NCI-H226 (cell line): ENCODE measurements at places on chromosomes 5 and 9.

DNA sequence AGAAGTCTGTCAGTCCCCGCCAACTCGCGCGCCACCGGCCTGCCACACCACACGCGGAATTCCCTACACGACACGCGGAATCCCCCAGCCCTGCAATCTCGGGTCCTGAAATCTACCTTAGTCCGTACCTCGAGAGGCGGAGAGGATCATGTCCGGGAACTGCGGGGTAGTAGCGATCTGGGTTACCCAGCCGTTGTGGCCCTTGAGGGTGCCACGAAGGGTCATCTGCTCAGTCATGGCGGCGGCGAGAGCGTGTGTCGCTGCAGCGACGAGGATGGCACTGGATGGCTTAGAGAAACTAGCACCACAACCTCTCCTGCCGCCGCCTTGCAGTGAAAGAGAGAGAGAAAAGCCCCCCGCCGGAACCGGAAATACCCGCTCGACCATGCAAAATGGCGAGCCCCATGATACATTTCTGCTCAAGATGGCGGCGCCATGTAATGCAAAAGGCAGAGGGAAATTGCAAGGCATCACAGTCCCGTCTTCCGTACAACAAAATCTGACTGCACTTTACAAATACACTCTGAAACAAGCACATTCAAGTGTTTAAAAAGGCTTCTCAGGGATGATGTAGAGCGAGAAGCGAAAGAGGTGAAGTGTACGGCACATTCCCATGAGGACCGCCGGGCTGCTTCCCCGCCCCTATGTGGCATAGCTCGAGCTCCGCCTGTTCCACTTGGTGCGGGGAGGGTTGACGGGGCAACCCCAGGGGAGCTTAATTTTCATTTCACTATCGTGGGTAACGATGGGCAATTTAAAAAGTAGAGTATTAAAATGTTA lies at the start of gene RACK1:
TSS of gene RACK1 (minus strand) at position 343 of the 780 bp plus-strand sequence. CDS start at position 237, 106 bp downstream.
- DNase-seq, result peak; percentile 82

DNA sequence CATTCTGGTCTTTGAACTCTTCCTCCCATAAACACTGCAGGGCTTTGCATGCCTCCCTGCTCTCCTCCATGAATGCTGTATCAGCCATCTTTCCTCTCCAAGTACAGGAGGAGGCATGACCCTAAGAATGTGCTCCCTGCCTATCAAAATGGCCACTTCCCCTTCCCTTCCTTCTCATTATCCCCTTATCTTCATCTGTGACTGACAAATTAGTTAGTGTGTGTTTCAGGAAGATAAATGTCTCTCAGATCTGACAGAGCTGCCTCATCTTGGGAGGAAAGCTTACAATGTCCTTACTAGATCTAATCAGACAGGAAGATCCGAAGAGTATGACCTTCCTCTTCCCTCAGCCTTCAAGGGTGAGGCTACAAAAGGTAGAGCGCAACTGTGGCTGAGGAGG lies 46.2 kb downstream of the TLR4 start:
- no peak for DNase-seq

DNA sequence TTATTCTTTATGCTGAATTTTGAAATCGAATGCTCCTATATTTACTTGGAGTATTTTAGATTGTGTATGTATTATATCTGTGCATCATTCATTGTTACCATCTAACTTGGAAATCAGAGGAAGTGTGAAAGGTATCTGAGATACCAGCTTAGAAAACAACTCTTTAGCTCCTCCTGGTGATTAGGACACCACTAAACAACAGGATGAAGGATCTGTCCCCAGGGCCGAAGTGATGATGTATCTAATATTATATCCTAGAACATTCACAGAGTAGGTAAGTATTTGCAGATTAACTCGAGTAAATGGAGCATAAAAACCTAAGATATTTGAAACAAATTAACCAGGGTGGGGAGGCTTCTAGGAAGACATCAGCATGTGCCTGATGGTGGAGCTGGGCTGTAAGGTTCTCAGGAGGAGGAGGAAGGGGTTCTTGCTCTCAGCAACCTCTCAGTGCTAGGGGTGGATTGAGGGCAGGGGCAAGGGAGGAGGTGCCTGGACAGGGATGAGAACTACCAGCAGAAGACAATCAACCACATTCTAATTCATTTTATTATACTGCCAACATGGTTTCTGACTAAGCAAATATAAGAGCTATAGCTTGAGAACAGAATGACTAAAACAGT lies 2.6 kb upstream of the NFIL3 start:
- peak; percentile 38 for DNase-seq

GRCh38 chr9:127368852-127369402 lies 28.0 kb upstream of the SLC2A8 start:
- DNase-seq, result no peak

GRCh38 chr5:72366324-72366976 lies 46.3 kb downstream of the PTCD2 start:
- peak; percentile 69 for DNase-seq

GRCh38 chr5:150329881-150330876 lies 27.3 kb upstream of the TCOF1 start:
- no peak for DNase-seq

GRCh38 chr5:172178301-172178987 lies 9.6 kb downstream of the STK10 start:
- DNase-seq, result no peak

DNA sequence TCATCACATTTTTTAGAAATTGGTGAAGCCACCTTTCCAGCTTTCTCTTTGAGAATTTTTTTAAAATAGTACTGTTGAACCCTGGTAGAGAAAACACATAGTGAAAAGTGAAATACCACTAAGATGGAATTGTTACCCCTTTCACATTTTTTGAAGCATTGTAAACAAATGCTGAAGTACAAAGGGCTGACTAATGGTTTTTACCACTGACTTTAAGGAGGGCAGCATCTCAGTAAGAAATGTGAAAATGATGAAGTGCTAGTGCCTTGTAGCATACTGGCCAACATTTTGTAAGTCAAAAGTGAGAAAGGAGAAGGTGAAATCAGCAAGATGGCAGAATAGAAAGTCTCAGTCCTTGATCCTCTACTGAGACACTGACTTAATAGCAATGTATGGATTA lies 320.6 kb downstream of the PJA2 start:
- DNase-seq, result no peak

DNA sequence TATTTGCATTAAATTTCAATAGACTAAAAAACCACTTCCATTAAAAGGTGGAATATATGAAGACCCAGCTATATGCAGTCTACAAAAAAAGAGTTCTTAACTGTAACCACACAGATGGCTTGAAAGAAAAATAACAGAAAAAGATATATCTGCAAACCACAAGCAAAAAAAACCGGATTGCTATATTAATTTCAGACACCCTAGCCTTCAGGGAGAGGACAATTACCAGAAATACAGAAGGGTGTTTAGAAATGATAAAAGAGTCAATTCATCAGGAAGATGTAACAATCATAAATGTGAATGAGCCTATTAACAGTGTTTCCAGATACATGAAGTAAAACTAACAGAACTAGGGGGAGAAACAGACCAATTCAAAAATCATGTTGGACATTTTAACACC lies 56.9 kb upstream of the SMIM23 start:
- no peak for DNase-seq

GRCh38 chr5:157888814-157889532 lies 30.0 kb upstream of the CLINT1 start:
- DNase-seq, result no peak

GRCh38 chr9:136978073-136978864 lies 965 bp downstream of the PTGDS start:
- DNase-seq, result peak; percentile 7

DNA sequence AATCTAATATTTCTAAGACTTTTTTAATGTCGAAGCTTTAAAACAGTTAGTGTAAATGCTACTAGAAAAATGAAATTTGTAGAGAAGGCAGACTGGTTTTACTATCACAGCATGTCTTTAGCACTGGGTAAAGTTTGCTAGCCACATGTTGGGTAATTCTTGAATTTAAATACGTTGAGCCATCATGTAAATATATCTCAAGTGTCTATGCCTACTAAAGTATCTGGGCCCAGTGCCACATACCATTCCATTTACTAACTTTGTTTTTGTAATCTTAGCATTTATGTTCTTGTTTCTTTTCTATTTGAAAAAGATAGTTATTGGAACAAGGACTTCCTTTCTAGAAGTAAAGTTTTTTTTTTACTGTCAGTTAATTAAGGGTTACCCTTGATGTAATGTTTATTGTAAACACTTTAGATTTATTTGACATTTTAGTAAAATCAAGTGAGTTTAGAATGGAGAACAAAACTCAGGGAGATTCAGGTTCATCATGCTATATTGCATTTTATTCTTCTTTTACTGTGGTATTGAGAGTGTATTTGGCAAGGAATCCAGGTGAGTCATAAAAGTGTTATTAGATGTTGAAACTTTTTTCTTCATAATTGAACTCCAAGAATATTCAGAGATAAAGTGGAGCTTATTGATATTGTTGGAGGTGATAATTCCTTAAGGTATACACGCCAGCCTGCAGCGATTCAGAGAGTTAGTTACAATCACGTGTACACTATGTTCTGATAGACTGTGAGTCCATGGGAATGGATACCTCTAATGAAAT lies 182.4 kb downstream of the CCDC171 start:
- DNase-seq, result peak; percentile 81

GRCh38 chr9:126331964-126332748 lies 5.5 kb downstream of the MVB12B start:
- no peak for DNase-seq

- DNase-seq, result no peak
Observed at GRCh38 chr5:102747386-102748166, 7.5 kb upstream of the PAM start.

DNA sequence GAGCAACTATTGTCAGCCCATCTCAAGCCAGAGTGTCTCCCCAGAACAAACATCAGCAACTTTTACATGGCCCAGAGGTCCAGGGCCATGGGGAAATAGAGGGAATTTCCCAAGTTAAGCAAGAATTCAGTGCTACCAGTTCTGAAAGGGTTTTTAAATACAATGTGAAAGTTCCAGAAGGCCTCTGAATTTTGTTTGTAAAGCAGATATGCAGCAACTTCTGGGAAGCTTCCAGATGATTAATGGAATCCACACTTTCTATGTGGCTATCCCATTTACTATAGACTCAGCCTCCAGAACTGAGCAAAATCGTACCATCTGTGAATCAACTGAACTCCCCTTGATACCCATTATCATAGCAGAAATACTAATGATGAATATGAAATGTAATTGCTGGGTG lies 93.8 kb downstream of the FEM1C start:
- peak; percentile 66 for DNase-seq

GRCh38 chr5:110086658-110087388 lies 397.1 kb downstream of the MAN2A1 start:
- DNase-seq, result peak; percentile 83

- DNase-seq, result no peak
Observed at GRCh38 chr5:168992016-168992415, 308.9 kb downstream of the SLIT3 start.

DNA sequence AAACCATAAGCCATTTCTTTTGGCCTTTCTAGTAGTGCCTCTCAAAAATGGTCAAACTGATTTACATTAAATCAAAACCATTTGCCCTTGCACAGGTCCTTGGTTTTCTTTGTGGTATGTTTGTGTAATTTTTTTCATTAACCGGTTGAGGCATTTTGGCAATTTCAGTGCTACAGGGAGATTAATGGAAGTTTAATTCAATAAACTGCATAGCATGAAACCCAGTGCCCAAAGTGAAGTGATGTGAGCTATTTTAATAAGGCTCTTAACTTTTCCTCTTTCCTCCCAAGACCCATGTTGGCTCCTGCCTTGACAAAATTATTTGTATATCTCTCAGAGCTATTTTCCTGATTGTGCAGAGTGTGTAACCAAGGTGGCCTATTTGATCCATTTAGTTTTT lies 326.2 kb upstream of the SEMA6A start:
- DNase-seq, result no peak

- no peak for DNase-seq
Observed at GRCh38 chr9:37669232-37669631, 18.5 kb downstream of the FRMPD1 start.

DNA sequence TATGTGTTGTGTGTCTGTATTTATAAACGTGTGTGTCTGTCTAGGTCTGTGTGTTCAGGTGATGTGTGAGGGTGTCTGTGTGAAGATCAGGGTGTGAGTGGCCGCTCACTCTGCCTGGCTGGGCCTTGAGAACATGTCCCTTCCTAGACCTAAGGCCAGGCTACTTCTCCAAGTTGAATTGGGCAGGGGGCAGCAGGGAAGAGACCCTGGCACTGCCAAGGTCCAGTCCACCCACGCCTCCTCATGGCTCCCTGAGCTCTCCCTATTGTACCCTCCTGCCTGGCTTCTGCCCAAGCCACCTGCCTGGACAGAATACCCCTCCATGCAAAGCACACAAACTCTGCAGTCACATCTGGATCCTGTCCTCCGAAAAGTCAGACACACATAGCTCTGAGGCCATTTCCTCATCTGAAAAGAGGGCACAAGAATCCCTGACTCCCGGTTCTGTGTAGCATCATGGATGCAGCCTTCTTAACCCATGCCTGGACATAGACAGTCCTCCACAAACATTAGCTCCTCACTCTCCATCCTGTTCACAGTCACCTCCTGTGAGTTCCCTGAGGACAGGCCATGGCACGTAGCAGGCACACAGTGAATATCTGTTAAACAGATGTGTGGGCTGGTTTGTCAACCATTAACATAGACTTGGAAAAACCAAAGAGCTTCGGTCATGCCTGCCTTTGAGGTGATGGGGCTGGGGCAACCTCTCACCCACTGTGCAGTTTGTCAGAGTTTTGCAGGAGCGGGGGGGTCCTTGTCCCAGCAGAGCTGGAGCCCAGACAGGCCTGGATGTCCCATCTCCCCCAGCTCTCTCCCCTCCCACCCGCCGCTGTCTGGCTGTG lies 167.8 kb upstream of the MVB12B start:
- DNase-seq, result no peak

DNA sequence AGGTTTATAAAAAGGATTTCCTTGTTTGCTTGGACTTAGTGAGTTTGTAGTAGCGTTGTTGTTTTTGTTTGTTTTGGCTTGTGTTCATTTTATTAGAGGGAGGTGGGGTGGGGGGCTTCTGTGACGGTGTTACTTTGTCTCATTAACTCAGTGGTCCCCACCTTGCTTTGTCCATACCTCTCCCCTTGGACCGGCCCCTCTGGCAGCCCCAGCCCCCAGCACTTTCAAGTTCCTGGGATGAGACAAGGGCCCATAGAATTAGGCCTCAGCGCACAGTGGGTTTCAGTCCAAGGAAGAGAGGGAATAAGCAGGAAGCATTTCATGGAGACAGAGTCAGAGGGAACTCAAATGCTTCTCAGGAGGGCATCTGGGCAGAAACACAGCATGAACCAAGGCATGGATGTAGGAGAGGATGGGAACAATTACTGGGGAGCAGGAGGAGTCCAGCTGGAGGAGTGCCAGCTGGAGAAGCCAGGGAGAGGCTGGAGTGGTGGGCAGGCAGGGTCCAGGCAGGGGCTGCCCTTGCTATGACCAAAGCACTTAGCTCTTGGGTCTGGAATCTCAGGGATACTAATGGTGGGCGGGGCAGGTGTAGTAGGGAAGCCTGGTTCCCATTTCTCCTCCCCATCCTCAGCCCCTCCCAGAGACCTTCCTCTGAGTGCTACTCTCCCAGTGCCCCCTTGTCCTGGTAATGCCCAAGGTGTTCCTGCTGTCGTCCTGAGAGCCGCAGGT lies 23.5 kb upstream of the ENHO start:
- no peak for DNase-seq

- no peak for DNase-seq
Observed at GRCh38 chr5:37132646-37133045, 116.5 kb downstream of the CPLANE1 start.
